COLO829 (cell line): ENCODE measurements at places on chromosomes 1 and 21.

GRCh38 chr1:154220970-154221277, 169 bp downstream of the UBAP2L start:
- no peak for DNase-seq

- DNase-seq: no peak
Observed at GRCh38 chr1:15103211-15103610, 50.3 kb upstream of the TMEM51 start.

GRCh38 chr1:223473601-223474344, 80.6 kb downstream of the CCDC185 start:
- DNase-seq: peak; percentile 20

DNA sequence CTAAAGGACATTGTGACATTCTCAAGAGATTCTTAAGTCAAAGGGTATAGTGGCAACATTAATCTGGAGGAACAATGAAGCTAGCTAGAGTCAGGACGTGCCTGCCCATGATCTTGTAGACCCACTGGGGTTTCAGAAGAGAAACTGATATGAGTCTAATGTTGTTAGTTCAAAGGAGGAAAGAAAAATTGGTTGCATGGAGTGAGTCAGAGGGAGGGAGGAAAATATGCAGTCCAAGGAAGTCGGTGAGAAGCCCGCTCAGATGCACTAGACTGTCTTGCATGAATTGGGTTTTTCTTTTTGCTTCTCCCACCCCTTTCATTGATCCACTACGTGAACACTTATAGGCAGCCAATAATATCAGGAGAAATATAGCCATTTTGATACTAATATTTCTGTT, 53.8 kb upstream of the SYT14 start:
- DNase-seq: peak; percentile 38

DNA sequence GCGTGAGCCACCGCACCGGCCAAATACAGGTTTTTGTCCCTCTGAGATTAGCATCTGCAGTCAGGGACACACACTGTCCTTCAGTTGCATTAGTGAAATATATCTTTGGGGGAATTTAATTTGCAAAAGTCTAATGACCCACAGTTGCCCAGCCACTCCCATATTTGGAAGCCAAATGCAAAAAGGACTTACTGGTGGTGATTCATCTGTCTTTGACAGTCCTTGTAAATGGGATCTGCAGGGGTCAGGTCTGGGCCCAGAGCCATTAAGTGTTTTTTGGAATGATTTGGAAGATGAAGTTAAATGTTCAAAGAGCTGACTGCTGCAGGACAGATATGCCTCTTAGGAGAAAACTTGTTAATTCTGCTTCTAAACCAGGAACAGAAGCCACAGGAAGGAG, 44.6 kb upstream of the DNASE2B start:
- no peak for DNase-seq

DNA sequence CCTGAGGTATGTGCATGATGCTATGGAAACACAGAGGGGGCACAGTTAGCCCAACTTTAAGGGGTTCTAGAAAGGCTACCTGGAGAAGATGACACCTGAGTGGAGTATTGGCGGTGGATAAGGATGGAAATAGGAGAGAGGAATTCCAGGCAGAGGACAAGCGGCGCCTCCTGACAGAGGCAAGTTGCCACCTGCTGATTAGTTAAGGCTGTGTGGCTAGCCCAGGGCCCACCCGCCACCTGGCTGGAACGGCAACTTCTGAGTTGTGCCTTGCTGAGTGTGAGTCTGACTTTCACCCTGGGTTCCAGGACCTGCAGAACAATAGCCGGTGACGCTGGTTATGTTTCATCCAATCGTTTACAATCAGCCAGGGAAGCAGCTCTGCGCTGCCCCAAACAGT, 126.9 kb upstream of the LMO4 start:
- no peak for DNase-seq

DNA sequence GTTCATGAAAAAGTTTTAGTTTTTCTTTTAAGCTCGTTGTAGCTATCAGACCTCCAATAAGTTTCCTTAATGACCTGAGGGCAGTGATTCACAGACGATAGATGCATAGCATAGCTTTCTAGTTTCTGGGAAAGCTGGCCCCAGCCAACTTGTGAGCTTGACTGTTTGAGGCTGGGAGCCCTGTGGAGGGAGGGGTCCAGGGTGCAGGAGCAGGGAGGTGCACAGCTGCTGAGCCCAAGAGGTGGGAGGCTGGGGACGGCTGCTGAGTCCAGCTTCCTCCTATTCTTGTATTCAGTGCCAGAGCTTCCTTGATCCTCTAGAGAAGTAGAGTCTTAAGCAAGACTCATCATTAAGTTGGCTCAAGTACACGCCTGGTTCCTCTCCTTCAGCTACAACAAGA, 11.0 kb upstream of the AVPR1B start:
- peak; percentile 49 for DNase-seq

GRCh38 chr1:11176081-11176706, 13.0 kb upstream of the ANGPTL7 start:
- no peak for DNase-seq

- DNase-seq: no peak
Observed at GRCh38 chr1:230922620-230923019, 54.3 kb upstream of the C1orf198 start.

- no peak for DNase-seq
Observed at GRCh38 chr1:50724626-50725286, 235.3 kb downstream of the FAF1 start.

GRCh38 chr1:38451541-38451993, 405.0 kb upstream of the POU3F1 start:
- DNase-seq: no peak

- no peak for DNase-seq
Observed at GRCh38 chr1:181513786-181514297, 30.5 kb downstream of the CACNA1E start.

GRCh38 chr1:87179851-87180519, 148.7 kb upstream of the LMO4 start:
- DNase-seq: no peak

DNA sequence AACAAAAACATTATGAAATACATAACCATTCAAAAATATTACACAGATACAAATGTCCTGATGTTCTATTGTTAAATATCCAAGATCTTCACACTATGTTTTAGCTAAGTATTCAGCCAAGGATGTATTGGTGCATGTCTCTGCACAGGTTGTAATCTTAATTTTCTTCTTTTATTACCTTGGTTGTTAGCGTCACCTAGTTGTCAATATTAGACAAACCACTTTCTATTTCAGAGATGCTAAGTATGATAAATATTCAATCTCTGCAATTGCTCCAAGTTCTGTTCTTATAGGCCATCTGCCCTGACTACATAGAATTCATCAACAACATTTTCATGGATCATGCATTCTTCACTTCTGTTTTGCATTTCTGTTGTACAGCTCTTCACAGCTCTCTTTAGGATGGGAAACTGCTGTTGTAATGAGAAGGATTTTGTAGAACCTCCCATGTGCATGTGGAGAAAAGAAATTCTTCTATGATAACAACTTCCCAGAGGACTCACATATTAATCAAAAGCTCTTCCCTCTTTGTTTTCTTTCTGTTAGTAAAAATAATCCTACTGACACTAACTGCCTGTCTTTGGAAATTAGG, 380.1 kb downstream of the NUF2 start:
- DNase-seq: peak; percentile 8

DNA sequence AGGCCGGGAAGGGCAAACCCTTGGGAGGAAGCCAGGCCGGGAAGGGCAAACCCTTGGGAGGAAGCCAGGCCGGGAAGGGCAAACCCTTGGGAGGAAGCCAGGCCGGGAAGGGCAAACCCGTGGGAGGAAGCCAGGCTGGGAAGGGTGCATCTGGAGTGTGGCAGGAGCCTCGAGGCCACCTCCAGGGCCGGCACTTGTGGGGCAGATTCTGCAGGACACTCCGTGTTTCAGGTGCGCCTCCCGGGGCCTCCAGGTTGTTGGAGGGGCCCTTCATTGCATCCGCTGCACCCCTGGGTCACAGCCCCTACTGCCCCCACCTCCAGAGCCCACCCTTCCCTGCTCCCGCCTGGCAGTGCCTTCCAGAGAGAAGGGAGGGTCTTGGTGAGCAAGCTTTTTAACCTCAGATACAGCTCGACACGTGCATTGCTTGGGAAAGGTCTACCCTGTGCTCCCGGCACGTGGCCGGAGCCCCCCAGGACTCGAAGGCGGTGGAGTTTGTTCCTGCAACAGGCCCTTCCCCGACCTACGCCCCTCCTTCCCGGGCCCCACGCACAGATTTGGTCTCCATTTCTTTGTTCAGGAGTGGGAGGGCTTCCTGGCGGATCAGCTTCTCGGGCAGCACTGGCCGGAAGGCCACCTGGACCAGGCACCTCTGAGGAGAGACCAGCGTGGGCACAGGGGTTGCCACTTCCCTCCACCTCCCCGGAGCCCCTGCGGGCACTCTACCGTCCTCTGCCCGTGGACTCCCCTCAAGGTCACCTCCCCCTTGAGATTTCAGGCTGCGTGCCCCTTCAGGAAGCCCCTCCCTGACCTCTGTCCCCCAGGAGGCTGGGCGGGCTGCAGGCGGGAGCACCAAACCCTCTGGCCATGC, 9.4 kb upstream of the TMEM52 start:
- DNase-seq: no peak

GRCh38 chr1:42175314-42176054, 10.9 kb upstream of the GUCA2A start:
- DNase-seq: no peak

DNA sequence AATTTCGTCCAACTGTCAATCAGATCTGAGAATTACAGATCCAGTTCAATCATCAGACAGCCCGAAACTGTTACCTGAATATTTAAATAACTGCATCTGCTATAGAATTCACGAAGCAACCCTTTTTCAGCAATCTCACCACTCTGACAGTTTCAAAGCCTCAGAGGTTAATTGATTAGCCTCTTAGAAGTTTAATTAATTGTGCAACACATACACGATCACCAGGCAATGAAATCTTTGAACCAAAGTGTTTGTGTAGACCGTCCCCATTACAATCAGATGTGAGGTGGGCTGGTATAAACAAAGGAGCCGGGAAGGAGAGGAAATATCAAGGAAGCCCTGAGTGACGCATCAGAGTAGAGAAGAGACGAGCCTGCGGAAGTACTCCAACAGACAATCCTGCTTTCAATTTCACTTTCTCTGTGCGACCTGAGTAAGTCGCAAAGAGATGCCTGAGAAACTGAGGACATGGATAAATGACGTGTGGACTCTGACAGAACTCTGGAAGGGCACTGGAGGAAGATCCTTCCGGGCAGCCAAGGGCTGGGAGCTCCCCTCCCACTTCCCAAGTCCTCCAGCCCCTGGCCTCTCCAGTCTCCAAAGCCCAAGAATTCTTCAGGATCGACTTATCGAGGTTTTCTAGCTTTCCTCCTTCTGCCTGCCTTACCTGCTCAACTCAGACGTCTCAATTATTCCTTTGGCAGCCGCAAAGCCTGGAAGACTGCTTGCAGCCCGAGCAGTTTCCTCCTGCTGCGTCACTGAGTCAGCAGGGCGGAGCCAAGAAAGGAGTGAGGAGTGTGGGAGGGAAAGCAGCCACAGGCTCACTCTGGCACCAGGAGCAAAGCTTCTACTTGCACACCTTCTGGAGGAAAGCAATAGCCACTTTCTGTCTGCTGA, at the start of gene RNASEL:
Gene RNASEL, minus strand, starts transcription at position 757 of the 897 bp plus-strand sequence. CDS start 2,450 bp downstream, outside the sequence.
- peak; percentile 83 for DNase-seq

- no peak for DNase-seq
Observed at GRCh38 chr1:22343456-22344328, 108.0 kb upstream of the ZBTB40 start.
